ENCODE measurements at places on chromosomes 7 and 10.

DNA sequence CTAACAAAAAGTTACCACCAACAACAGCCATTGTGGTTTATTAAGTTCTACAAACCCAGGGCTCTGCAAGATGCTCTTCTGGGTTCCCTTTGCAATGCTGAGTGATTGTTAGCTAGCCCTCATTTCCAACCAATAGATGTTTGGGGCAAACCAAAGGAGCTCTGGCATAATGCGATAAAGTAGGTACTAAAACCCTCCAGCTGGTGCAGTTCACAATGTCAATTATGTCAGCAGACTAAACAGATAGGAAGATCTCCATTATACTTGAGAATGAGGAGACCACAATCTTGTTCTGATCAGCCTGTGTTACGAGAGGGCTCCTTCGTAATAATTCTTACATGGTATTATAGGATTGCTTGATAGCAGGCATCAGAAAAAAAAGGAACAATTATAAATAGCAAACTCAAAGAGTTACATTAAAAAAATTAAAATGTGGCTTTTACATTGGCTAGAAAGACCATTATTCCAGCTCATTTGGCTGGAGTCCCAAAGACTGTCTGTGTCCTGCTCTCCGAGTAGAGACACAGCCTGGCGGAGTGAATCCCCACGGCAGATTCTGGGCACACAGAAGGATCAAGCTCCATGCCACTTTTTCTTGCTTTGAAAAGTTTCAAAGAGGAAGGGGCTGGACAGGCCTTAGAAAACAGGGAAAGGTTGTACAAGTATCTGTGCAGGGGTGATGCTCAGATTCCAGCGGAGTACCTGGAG lies 93.8 kb downstream of the ZRANB1 start:
- no peak for DNase-seq

- no peak for DNase-seq
Observed at GRCh38 chr7:153588586-153588985, 463.6 kb upstream of the DPP6 start.

DNA sequence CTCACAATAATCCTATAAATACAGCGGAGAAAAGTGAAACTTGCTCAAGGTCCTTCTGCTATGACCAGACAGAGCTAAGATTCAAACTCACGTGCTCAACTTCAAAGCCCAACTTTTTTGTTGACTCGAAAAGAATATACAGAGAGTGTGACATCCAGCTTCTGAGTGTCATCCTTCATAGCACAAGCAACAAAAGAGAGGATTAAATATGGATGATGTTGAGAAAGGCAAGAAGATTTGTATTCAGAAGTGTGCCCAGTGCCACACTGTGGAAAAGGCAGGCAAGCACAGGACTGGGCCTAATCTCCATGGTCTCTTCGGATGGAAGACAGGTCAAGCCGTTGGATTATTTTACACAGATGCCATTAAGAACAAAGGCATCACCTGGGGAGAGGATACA lies 2.1 kb upstream of the FAM3C start:
- no peak for DNase-seq

DNA sequence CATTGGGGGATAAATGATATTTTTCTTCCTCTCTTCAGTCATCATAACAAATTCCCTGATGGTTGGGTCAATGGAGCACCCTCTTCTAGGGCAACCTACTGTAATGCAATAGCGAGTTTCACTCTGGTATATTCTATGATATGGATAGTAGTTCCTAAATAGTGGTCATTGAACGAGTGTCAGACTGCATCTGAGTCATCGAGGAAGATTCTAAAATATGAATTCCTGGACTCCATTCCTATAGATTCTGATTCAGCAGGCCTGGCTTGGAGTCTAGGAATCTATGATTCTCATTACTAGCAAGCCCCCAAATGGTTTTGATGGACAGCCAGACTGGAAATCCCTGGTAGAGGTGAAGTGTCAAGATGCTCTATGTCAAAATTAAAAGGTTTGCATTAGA lies 254.5 kb downstream of the BUB3 start:
- DNase-seq: no peak

DNA sequence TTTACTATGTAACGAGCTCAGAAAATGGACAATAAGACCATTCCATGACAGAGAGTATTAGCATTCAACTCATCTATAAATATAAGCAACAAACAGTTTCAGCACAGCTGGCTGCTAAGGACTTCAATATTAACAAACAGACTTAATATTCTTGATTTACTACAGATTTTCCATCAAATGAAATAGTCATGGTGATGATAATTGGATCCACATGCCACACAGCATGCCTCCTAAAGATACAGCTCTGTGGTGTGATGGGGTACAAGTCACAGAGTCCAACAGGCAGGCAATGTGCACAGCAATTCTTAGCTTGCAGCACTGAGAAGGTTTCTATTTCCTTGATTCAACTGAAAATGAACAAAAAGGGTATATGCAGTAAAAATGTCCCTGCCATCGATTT lies 54.0 kb downstream of the DOCK4 start:
- DNase-seq: no peak

All from stimulated activated CD4-positive, alpha-beta T cell treated with anti-CD3 and anti-CD28 coated beads, Interleukin-15, amount 100 ng/mL, for 1 hour (primary cell).